Uterine smooth muscle cell (primary cell): ENCODE measurements at places on chromosomes 11 and 22. TPM values are rescaled to one million over a fixed set of nuclear protein-coding genes. Genes with fewer than 3 reads are reported as not detected.

NAALAD2 gene
- total RNA-seq = 1.7 and 5.6 TPM in 2 replicates

BTG4 gene
- not detected in 2 replicates for total RNA-seq

F2 gene
- 0.12 TPM in 1 of 2 replicates, not detected in the other for total RNA-seq

CD6 gene
- total RNA-seq = not detected in 2 replicates

FCHSD2 gene
- 12.6 and 16.6 TPM in 2 replicates for total RNA-seq

RFPL2 gene
- not detected in 2 replicates for total RNA-seq

SEZ6L gene
- not detected in 2 replicates for total RNA-seq

OSM gene
- total RNA-seq = not detected in 2 replicates

NRIP3 gene
- 37.9 and 90.8 TPM in 2 replicates for total RNA-seq

ZFPL1 gene
- 34.0 and 36.2 TPM in 2 replicates for total RNA-seq

SPDYC gene
- total RNA-seq = not detected in 2 replicates

BID gene
- total RNA-seq = 14.5 and 16.3 TPM in 2 replicates

FKBP2 gene
- 40.7 and 59.2 TPM in 2 replicates for total RNA-seq

FAM83F gene
- under 0.01 TPM in 1 of 2 replicates, not detected in the other for total RNA-seq

WNT7B gene
- 0.33 TPM in 1 of 2 replicates, not detected in the other for total RNA-seq

OMP gene
- total RNA-seq = 0.75 TPM in 1 of 2 replicates, not detected in the other

FAM180B gene
- total RNA-seq = 0.12 TPM in 1 of 2 replicates, not detected in the other

MS4A12 gene
- total RNA-seq = not detected in 2 replicates

A4GALT gene
- total RNA-seq = 1.8 and 6.6 TPM in 2 replicates
